Activated CD4-positive, alpha-beta T cell treated with anti-CD3 and anti-CD28 coated beads for 48 hours (primary cell): ENCODE measurements at places on chromosomes 7 and 10.

- DNase-seq: peak; percentile 21
Observed at GRCh38 chr10:50552771-50553535, 70.8 kb downstream of the SGMS1 start.

DNA sequence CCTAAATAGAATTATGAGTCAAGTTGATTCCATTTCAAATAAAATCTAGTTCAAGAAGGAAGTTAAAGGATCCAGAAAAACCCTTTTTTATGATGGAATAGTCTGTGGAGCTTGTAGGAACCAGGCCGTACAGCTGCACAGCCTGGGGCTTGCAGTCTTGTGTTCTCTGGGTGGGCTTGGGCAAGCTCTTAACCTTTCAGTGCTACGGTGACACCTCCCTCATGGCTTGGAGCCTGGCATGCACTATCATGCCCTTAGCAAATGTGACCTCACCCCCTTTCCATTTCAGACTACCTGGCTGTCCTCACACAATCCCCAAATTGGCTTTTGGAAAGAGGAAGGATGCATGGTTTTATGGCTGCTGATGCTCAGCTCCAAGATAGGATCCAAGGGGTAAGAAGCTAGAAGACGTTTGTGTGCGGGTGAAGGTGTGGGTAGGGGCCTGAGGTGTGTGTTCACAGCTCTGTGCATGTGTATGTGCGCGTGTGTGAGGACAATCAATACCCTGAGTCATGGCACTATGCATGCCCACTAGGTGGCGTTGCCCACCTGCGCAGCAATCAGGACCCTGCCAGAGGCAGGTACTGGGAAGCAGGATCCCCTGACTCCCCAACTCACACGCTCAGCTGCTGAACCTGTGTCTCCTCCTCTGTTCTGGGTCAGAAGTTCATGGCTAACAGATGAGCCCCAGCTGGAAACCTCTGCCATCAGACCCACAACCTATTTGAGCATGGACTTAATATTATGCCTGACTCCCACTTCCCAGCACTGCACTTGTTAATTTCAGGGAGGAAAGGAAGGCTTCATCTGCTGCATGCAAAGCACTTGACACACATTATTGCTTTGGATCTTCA lies 113.4 kb downstream of the PTPN20 start:
- peak; percentile 81 for DNase-seq

- no peak for DNase-seq
Observed at GRCh38 chr7:33661430-33662160, 243.7 kb upstream of the BMPER start.

DNA sequence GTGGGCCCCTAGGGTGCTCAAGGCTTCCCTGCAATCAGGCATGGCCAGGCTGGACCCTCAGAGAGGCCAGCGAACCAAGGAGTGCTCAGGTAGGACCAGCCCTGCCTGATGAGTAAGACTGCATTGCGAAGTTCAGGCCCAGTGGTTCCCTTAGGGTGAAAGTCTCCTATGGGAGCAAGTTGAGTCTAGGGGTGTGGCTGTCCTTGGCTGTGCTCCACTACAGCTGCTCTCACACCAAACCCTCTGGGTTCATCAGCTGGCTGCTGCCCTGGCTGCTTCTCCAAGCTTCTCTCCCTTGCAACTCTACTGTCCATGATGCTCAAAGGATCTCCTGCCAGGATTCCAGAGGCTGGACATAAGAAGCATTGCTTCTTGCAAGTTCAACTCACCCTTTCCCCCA lies 18.7 kb downstream of the FAM25A start:
- DNase-seq: no peak

DNA sequence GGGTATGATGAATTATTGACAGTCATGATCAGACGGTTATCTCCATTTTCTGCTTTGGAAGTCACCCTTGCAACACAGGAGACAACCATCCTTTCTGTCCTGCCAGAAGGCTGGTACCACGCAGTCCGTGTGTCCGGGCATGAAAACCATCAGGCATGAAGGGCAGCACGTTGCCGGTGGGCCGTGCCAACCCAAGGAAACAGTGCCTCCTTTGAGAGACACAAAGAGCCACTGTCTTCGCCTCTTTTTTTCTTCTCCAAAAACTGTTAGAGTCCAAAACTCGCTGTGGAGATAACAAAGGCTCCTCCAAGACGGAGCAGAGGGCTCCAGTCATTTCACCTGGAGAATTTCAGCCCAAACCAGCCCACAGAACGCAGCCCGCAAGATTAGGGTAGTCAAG lies 60.4 kb upstream of the ARHGAP21 start:
- DNase-seq: no peak
